ENCODE measurements at places on chromosomes 2 and 18.
A peak's percentile ranks its signal among the peaks of the same experiment; 100 is the strongest.

DNA sequence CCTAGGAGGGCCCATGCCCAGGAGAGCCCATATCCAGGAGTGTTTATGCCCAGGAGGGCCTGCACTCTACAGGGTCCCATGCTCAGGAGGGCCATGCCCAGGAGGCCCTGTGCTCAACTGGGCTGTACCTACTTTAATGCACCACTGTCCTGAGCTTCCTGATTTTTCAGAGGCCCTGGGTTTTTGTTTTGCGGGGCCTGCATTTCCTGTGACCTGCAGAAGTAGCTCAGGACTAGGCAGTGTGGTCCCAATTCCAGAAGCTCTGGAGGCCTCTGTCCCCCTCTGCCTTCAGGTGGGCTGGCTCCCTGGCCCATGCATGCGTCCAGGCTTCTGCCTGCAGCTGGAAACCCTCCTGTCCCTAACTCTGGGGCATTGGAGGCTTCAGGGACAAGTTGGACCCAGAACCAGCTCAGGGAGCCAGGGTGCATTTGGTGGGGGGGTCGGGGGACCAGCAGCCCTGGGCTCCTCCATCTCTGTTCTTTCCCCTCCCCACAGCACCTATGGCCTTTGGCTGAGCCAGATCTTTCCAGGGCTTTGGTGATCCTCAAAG is 10.8 kb downstream of the GPR35 start:
- no peak for DNase-seq

DNA sequence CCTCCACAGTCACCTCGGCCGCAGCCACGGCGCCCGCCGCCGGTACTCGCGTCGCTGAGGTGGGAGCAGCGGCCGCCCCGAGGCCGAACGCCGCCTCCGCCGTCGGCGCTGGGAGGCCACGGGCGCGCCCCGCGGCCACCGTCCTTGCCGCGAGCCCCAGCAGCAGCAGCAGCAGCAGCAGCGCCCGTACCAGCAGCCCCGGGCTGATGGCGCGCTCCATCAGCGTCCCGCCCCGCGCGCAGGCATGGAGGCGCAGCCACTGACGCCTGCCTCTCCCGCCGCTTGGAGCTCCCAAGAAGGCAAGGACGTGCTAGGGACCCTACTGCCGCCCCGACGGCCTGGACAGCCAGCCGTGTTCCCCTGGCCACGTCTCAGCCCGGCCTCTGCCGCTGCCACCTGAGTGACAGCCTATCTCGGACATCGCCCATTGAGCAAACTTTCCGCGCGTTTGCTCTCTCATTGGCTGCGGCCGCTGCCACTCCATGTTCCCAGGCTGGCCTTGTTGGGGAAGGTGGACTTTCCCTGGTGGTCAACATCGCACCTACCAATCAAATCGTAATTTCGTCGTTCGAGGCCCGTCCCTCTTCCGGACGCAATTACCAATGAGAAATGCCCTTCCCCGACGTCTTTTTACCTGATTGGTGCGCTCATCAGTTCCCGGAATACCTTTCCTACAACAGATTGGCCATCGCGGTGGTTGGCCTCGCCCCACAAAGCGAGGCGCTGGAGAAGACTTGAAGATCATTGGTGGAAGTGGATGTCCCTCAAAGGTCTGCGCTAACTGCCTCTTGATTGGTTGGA is at the start of gene EIF2AK3:
TSS of gene EIF2AK3 (minus strand) at position 410 of the 801 bp plus-strand sequence. CDS start at position 220, 190 bp downstream.
- DNase-seq = peak; percentile 85

DNA sequence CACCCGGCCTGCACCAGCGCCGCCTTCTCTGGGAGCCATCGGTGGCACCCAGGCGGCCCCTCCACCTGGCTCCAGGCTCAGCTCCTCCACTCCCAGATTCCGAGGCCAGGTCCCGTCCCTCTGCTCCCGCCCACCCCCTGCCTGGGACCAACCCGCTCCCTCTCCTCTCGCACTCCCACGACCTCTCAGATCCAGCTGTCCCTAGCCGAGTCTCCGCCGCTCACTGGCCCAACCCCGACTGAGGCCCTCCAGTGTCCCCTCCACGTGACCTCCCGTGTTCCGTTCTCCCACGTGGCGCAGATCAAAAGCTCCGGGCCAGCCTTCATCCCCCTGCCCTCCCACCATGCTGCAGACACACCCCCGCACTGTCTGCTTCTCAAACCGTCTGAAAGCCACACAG is 14.4 kb upstream of the SALL3 start:
- no peak for DNase-seq

- DNase-seq = no peak
Measured at GRCh38 chr2:138071720-138072719, 107.7 kb downstream of the HNMT start.

- DNase-seq = no peak
Measured at GRCh38 chr2:98277162-98277859, 68.9 kb upstream of the CNGA3 start.

DNA sequence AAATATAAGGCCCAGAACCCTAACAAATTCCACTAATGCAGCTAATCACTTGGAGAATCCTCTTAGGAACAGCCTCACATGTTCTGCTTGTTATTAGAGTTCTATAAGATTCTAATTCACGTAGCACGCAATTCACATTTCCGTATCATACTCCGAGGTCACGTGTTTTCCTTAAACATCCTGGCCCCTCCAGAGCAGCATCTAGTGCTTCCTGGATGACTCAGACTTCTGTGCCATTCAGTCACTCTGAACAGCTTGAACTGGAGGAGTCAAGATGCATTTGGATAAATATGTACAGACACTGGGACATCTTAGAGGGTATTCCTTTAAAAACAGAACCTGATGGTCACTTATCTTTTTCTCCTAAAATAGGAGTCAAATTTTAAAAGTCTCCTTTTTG is 156.5 kb downstream of the MYO5B start:
- no peak for DNase-seq

- DNase-seq = no peak
Measured at GRCh38 chr2:122481717-122482116, 726.3 kb downstream of the TSN start.

- no peak for DNase-seq
Measured at GRCh38 chr2:197708331-197708730, 3.2 kb downstream of the MARS2 start.

GRCh38 chr2:73685764-73686438 is 43.7 kb upstream of the NAT8 start:
- no peak for DNase-seq

DNA sequence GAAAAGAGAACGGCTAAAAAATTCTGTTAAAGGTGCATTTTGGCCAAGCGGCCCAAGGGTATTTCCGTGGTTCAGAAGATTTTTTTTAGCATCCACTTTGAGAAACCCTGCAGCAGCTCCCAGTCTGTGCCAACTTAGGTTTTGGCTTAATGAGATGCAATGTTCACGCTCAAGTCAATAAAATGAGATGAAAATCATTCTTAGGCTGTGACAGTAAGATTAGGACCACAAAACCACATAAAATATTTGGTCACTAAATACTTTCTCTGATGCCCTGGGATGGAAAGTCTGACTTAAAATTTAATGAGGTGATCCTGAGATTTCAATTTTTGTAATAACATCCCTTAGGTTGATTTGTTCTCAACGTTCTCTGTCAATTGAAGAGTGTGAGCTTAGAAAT is 74.2 kb upstream of the FHL2 start:
- DNase-seq = no peak
